ENCODE measurements at places on chromosomes 5 and 9.

- DNase-seq = no peak
Observed at GRCh38 chr5:169429044-169429443, 128.1 kb upstream of the SLIT3 start.

GRCh38 chr5:5800801-5801761, 378.6 kb downstream of the ICE1 start:
- DNase-seq = no peak

- DNase-seq = no peak
Observed at GRCh38 chr9:98667005-98667640, 41.6 kb downstream of the GABBR2 start.

- no peak for DNase-seq
Observed at GRCh38 chr9:86757382-86757720, 190.0 kb downstream of the GAS1 start.

DNA sequence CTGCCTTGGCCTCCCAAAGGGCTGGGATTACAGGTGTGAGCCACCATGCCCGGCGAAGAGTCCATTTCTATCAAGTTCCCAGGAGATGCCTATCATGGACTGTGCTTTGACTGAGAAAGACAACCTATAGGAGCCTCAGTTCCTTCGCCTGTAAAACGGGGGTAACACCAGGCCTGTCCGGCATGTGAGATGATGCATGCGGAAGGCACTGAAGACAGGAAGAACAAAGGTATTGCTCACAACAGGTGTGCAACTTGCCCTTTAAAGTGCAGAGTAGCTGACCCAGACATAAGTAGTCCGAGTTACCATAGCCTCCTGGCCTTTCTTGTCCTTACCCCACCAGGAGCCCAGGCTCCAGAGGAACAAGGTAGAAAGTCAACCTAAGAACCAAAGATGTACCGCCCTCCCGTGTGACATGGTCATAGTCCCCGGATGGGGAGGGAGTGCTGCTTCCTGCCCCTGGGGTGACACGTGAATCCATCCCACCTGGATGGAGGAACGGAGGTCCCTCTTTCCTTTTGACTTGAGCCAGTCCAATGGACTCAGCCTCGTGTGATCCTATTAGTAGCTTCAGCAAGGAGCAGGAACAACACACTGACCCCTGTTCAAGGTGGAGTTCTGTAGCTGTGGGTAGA, 60.3 kb downstream of the HSPA4 start:
- no peak for DNase-seq

- no peak for DNase-seq
Observed at GRCh38 chr9:112863214-112863613, 27.5 kb downstream of the SLC46A2 start.

DNA sequence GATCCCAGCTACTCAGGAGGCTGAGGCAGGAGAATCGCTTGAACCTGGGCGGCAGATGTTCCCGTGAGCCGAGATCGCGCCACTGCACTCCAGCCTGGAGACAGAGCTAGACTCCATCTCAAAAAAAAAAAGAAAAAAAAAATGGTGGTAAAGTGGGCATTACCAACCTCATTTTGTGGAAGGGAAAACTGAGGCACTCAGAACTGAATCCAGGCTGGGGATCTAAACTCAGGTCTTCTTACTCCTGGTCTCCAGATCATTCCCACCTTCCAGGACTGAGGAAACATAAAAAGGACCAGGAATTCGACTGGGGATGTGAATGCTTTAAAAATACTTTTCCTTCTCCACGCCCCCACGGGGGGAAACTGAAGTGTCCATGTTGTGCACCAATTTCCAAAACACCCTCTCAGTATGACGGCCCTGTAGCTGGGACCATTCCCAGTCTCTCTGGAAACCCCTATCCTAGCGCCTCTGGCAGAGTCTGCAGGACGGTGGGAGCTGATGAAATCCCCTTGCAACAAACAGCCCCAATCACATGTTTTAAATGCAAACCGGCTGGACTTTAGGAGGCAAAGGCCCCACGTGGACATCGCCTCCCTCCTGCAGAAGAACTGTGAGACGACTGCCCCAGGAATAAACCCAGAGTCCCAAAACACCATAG, 8.9 kb upstream of the AKNA start:
- no peak for DNase-seq

GRCh38 chr5:66307647-66308241, 163.6 kb downstream of the SREK1 start:
- no peak for DNase-seq

- no peak for DNase-seq
Observed at GRCh38 chr5:67494186-67494855, 297.7 kb upstream of the CD180 start.

- DNase-seq = no peak
Observed at GRCh38 chr5:38768412-38769211, 77.2 kb upstream of the OSMR start.

GRCh38 chr9:16426716-16427115, 443.8 kb downstream of the BNC2 start:
- no peak for DNase-seq

- DNase-seq = no peak
Observed at GRCh38 chr9:114889802-114890224, 40.6 kb downstream of the TNFSF8 start.

- DNase-seq = no peak
Observed at GRCh38 chr5:30894811-30895210, 298.7 kb upstream of the CDH6 start.

GRCh38 chr5:60487476-60487875, 212.5 kb downstream of the DEPDC1B start:
- no peak for DNase-seq

DNA sequence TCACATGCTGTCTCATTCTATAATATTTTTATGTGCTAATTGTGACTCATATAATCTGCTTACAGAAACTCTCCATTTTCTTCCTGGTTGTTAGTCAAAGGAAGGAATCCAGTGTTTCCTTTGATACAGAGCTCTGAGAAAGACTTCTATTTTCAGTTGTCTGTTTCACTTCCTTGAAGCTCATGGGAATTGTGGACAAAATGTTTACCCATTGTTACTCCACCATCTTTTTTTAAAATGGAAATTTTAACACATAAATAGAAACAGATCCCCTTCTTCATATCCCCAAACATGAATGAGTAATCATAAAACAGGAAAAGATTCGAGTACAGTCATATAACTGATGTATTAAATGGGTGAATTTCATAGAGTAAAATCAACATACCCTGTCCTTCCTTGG, 42.0 kb upstream of the KCNN2 start:
- no peak for DNase-seq

DNA sequence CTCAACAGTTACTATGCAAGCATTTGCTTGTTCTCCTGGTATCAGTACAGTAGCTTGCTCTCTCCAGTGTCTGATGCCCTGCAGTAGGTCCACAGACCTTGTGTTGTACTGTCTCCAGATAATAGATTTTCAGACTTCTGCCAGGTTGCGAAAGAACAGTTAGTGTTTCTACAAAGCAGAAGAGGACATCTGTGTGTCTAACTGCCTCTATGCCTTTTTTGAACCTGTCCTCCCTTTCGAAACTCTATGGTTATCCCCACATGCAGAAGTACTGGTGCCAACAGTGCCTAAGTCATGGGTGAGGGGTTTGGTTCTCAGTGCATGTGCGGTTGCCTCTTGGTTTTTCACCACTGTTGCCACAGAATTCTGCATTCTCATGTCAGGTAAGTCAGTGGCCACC, 45.9 kb downstream of the KCNN2 start:
- no peak for DNase-seq

- no peak for DNase-seq
Observed at GRCh38 chr9:69980041-69980440, 63.6 kb upstream of the MAMDC2 start.

- DNase-seq = no peak
Observed at GRCh38 chr9:35236692-35237091, 74.9 kb downstream of the UNC13B start.

- DNase-seq = no peak
Observed at GRCh38 chr5:164352695-164353094, 847.3 kb downstream of the MAT2B start.

Measured in activated CD4-positive, alpha-beta T cell treated with anti-CD3 and anti-CD28 coated beads for 24 hours (primary cell).